Ecto neural progenitor cell (in vitro differentiated cells): ENCODE measurements at places on chromosomes 5 and 9.

DNA sequence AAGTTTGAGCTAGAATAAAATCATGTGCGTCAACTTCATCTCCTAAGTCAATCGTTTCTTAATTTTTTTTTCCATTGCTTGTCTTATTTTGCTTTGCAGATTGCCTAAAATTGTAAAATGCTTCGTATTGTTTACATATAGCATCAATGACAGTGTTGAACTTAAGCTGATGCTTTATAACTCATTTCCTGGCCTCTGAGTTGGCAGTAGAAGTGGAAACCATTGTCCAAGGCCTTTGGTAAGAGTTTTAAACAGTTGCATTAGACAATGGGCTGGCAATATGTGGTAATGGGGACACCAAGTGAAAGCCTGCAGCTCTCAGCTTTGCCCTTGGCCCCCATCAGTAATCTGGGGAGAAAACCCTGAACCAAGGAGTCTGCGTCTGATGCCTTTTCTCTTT, 154.8 kb upstream of the GAS1 start:
- no peak for DNase-seq

DNA sequence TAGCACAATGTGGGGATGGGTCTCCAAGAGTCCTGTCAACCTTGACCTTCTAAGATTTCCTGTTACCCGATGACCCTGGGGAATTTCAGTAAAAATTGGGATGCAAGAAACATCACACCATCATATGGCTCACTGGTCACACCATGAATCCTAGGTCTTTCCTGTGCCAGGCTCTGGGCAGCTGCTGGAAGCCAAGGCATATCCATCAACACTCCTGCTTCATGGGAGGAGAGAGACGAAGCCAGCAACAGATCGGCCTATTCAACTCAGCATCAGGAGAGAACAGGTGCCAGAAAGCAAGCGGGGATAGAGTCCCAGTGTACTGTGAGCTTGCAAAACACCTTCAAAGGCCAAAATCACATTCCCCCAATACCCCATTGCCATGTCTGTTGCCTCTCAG, 6.5 kb upstream of the NEK6 start:
- DNase-seq, result no peak

- no peak for DNase-seq
These were observed 268.3 kb downstream of the PJA2 start for GRCh38 chr5:109141222-109142200.

DNA sequence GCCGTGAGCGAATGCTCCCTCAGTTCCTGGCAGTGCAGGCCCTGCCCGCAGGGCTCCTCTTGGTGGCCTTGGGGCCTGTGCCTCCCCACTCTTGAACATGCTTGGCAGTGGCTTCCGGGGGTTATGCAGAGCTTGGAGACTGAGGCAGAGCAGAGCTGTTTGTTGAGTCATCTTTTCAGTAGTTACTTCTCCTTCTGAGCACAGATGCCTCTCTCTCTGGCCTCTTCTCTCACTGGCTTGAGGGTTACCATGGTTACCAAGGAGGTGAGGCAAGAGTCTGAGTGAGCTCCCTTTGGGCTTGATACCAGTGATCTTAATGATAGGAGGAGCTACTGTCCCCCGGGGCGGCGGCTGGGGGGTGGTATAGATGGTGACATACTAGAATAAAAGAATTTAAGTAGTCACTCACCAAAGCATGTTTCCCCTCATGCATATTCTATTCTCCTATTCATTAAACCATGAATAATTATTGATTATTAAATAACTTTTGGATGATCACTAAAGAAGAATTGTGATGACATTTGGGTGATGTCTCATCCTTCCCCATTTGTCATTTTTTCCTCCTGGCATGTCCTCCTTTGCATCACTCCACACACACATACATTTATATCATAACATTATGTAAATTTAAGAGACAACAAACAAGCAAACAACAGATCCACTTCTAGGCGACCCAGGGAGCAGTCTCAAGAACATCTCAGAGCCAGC, 111.1 kb downstream of the ARHGAP26 start:
- no peak for DNase-seq

DNA sequence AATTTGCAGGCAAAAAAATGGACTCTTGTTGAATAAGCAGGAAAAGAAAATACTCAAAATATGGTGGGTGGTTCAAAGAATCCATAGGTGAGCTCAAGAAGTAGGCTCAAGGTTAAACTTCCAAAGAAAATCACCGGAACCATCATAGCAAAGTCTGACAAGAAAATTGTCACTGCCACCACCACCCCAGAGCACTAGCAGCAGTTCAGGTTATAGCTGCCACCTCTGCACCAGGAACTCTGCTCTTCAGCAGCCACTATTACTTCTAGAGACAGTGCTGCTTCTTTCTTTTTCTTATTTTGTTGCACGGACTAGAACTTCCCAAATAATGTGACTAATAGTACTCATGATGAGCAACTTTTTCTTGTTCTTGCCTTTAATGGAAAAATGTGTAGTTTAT, 70.3 kb downstream of the SPEF2 start:
- no peak for DNase-seq

DNA sequence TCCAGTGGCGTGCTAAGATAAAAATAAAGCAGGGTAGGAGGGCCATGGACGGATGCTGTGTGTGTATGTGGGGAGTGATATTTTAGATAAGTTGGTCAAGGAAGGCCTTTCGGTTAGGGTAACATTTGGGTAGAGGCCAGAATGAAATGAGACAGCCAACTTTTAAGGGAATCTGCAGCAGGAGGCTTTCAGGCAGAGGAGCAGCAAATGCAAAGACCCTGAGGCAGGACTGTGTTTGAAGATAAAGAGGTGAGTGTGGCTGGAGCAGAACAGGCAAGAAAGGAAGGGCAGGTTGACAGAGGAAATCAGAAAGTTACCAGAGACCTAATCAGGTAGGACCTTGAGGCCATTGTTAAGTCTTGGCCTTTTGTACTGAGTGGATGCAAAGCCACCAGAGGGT, 106.2 kb downstream of the MAST4 start:
- no peak for DNase-seq

- DNase-seq, result no peak
These were observed 70.7 kb downstream of the GCNT1 start for GRCh38 chr9:76529653-76530052.

DNA sequence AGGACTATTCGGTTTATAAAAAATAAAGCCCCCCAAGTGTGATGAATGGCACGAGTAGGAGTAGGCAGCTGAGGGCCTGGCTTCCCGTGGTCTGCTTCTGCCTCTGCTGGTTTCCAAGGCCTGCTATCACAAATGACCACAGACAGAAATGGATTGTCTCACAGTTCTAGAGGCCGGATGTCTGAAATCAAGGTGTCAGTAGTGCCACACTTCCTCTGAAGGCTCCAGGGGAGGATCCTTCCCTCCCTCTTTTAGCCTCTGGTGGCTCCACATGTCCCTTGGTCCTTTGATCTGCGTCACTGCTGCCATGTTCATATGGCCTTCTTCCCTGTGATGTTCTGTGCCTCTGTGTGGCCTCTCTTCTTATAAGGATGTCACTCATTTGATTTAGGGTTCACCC, 15.1 kb downstream of the PRKACG start:
- no peak for DNase-seq

- DNase-seq, result no peak
These were observed 17.3 kb upstream of the RUFY1 start for GRCh38 chr5:179533024-179533423.

GRCh38 chr5:139808481-139809330, 13.1 kb downstream of the PSD2 start:
- DNase-seq, result peak; percentile 73

- no peak for DNase-seq
These were observed 2.6 kb upstream of the BOD1 start for GRCh38 chr5:173618927-173619519.

DNA sequence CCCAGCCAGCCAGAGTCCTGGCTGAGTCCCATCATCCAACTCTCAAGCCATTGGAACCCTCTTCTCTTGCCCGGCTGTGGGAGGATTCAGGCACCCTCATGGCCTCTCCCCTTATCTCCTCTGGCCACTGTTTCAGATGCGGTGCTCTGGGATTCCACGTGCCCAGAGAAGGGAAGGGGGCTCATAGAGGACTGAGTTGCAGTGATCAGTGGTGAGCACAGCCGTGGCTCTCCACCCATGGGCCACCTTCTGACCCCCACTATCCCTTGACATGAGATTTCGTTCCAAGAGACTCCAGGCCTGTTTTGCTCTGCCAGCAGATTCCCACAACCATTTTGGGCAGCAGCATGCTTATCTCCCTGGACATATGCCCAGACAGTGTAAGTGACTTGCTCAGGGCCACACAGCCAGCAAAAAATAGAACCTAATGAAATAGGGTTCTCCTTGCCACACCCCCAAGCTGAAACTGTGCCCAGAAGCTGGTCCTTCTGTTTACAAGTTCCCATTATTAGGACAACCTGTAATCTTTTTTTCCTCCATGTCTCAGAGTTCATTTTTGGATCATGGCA, 2.7 kb downstream of the GPX3 start:
- no peak for DNase-seq

GRCh38 chr9:87227456-87227855, 270.2 kb upstream of the DAPK1 start:
- DNase-seq, result no peak

DNA sequence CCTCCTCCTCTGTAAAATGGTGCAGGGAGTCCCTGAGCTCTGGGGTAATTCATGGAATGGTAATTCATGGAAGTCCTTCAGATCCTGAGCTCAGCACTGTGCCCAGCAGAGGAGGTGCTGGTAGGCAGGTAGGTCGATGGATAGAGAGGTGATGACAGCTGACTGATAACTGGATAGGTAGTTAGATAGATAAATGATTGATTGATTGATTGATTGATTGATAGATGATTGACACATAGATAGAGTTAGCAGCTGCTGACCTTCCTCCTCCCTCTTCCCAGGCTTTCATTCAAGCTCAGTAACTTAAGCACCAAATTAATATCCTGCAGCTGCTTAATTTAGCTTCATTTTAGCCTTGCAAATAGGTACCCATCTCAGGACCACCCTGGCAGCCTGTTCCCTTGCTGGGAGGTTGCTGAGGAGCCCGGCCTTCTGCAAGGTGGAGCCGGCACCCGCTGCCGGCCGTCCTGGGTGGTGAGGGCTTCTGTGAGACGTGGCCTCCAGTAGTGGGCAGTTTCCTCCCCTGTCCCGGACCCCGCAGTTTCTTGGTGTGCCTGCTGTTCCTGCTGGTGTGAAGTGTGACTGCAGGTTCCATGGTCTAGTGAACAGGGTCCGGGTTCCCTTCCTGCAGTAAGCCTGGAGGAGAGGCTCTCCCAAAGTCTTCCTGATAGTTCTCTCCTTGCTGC, 13.4 kb downstream of the OLFM1 start:
- no peak for DNase-seq

DNA sequence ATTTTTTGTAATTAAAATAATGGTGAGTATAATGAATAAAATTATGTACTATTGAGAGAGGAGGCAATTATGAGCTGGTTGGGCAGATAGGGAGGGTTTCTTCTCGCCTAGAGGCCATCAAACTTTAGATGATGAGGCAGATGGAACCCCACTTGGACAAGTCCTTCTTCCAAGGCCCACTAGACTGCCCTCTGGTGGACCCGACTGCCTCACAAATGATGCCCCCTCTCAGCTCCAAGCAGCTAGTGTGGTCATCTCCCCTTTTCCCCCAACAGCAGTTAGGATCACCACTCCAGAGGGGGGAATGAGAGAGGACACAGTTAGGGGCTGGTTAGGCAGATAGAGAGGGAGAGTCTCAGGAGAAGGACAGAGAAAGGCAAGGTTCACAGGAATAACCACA, 348.0 kb upstream of the CDH18 start:
- DNase-seq, result no peak

GRCh38 chr9:18238752-18239447, 235.1 kb upstream of the ADAMTSL1 start:
- no peak for DNase-seq

- DNase-seq, result no peak
These were observed 94.9 kb downstream of the HTR4 start for GRCh38 chr5:148559461-148559860.

GRCh38 chr5:131423056-131423455, 159.2 kb downstream of the CDC42SE2 start:
- no peak for DNase-seq

- DNase-seq, result no peak
These were observed 2.5 kb downstream of the ABCA2 start for GRCh38 chr9:137025517-137025966.

DNA sequence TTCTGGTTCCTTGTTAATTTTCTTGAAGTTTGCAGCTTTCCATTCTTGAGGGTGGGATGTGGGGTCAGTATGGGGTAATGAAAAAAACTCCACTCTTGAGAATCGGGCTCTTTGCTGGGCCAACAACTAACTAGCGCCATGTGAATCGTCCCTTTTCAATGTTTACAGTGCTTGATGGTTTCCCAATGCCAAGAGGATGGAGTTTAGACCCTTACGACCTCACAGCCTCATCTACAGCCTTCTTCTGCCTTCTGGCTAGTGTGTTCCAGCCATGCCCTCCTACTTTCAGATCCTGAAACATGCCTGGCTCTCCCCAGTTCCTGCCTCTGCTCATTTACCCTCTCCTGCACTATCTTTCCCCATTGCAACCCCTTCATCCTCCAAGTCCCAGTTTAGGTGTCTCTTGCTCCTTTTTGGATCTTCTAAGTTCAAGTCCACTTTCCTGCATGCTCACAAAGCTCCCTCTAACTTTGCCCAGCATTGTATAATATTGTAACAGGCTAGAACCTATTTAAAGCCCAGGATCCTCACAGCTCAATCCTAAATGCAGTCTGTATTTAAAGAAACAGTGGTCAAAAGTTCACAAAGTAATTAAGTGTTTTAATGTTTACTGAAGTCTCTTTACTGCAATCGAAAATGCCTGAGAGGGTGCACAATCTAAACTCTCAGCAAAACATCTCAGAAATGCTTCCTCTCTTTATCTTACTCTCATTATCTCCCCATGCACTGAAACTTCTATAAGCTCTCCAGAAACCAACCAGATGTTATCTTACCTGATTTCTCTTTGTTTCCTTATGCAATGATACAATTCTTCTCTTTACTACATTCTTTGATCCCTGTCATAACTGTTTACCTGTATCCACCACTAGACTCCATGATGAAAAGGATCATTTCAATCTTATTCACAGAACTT, 20.6 kb upstream of the CAST start:
- no peak for DNase-seq
